Osteoblast (primary cell): ENCODE measurements at places on chromosomes 6 and 20. TPM values are rescaled to one million over a fixed set of nuclear protein-coding genes. Genes with fewer than 3 reads are reported as not detected.

DNA sequence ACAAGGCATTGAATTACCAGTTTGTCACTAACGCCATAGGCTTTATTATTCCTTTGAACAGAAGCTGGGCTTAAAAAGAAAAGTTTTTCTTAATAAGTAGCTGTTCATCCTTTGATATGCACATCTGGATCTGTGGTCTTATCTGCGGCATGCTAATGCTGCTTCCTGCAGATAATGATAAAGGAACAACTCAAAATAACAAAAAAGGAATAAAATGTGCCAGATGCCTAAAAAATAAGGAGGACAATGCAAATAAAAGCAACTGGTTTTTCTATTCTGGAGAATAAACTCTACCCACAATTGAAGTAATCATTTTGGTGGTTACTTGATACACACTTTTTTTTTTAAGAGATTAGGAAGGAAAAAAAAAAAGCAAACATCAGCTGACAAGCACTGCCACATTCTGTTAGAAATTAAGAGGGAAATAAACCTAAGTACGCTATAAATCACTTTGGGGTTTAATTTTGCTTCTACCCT lies 156.8 kb upstream of the SALL4 start:
- no peak overlapping the region for H3K4me3 ChIP-seq
- H3K27me3 ChIP-seq = no peaks in the 10 kb centered on the region
- no peak for DNase-seq

DNA sequence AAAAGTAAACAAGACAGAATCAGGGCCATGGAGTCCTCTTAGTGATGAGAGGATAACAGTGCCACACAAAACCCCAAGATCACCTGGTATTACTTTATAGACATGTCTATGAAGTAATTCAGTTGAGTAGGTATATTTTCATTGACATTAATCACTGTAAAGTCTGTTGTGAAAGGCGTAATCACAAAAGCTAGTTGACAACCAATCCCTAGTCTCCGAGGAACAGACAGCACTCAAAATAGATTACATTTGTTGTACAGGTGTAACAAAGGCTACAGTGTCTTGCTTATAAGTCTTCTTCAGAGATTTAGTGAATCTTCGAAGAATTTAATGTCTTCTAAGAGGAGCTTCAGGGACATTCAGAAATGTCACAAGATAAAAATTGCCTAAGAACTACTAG lies 120.1 kb downstream of the TMEM200A start:
- no peak for DNase-seq
- no peak overlapping the region for H3K4me3 ChIP-seq
- H3K4me1 ChIP-seq = peaks cover 14% of the 10 kb centered on the region
- no peaks in the 10 kb centered on the region for H3K36me3 ChIP-seq

GRCh38 chr6:34583861-34584604 lies 27.9 kb upstream of the SPDEF start:
- no peaks in the 10 kb centered on the region for H3K27me3 ChIP-seq

GRCh38 chr20:30484009-30484748 lies 773.3 kb upstream of the DEFB115 start:
- H3K4me3 ChIP-seq = no peak overlapping the region
- peak; percentile 29 for DNase-seq
- no peaks in the 10 kb centered on the region for H3K4me1 ChIP-seq

DNA sequence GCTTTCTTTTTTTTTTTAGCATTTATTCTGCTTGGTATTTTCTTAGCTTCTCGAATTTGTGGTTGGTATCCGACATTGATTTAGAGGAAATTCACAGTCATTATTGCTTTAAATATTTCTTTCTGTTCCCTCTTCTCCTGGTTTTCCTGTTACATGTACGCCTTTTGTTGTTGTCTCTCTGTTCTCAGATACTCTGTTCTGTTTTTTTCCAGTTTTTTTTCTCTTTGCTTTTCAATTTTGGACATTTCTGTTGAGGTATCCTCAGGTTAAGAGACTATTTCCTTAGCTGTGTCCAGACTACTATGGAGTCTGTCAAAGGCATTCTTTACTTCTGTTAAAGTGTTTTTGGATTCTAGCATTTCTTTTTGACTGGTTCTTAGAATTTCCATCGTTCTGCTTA lies 17.5 kb downstream of the STXBP5 start:
- no peak overlapping the region for H3K4me3 ChIP-seq
- peaks cover 2% of the 10 kb centered on the region for H3K4me1 ChIP-seq
- DNase-seq = no peak
- no peak overlapping the region for H3K27ac ChIP-seq

DNA sequence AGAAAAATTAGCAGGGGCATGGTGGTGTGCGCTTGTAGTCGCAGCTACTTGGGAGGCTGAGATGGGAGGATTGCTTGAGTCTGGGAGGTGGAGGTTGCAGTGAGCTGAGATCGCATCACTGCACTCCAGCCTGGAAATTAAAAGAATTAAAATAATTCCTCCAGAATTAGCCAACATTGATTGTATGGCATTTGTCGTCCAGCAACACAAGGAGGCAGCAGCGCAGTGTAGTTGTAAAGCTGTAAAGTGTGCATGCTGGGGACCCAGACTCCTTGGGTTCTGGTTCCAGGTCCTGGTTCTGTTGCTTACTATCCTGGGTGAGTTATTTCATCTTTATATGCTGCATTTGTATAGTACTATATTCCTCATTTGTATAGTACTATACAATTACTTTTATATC lies 41.4 kb downstream of the PEX7 start:
- H3K4me1 ChIP-seq = peaks cover 11% of the 10 kb centered on the region
- DNase-seq = no peak
- no peak overlapping the region for H3K4me3 ChIP-seq
- no peaks in the 10 kb centered on the region for H3K27me3 ChIP-seq

GRCh38 chr6:161080263-161080970 lies 88.8 kb downstream of the MAP3K4 start:
- peaks cover 41% of the 10 kb centered on the region for H3K36me3 ChIP-seq
- peak; percentile 43 for DNase-seq
- H3K4me1 ChIP-seq = peaks cover 7% of the 10 kb centered on the region
- H3K27me3 ChIP-seq = no peaks in the 10 kb centered on the region
- peak overlapping the region; percentile 72 for H3K27ac ChIP-seq
- H3K4me3 ChIP-seq = peak overlapping the region; percentile 6

DNA sequence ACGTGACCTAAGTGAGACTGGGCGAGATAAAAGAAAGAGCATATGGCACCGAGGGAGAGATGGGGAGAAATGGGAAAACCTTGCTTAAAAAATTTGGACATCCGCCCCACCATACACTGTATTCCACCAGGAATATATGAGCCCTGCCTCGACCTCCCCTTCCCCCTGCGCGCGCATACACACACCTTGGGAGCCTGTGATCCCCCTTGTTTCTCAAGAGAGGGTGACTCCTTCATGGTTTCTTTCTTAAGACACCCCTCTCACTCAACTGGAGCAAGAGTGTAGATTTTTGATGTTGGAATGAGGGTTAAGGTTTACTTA lies 480 bp downstream of the ABCF1 start:
- no peak for DNase-seq
- peak overlapping the region; percentile 99 for H3K4me3 ChIP-seq
- H3K27me3 ChIP-seq = no peaks in the 10 kb centered on the region

DNA sequence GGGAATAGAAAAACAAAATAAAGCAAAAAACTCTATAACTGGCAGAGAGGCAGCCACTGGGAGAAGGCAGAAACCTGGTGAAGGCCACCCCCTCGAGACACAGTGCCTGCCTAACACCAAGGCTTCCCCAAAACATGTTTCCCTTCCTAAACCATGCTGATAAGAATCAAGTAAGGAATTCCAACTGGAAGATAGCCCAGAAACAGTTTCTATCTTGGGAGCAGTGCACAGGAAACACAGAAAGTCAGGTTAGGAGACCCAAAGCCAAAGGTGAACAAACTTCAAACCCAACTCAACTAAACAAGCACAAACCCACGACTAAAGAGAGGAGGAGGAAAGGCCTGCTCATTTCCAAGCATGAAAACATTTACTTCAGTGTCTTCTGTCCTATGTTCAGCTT lies 433.7 kb upstream of the RGS17 start:
- H3K27me3 ChIP-seq = no peaks in the 10 kb centered on the region
- no peak overlapping the region for H3K27ac ChIP-seq
- no peak overlapping the region for H3K4me3 ChIP-seq

- no peak overlapping the region for H3K27ac ChIP-seq
- H3K27me3 ChIP-seq = peaks cover 1% of the 10 kb centered on the region
- H3K4me3 ChIP-seq = no peak overlapping the region
- H3K4me1 ChIP-seq = no peaks in the 10 kb centered on the region
- no peaks in the 10 kb centered on the region for H3K36me3 ChIP-seq
- no peak for DNase-seq
Observed at GRCh38 chr20:48603116-48603818, 224.5 kb downstream of the PREX1 start.

DNA sequence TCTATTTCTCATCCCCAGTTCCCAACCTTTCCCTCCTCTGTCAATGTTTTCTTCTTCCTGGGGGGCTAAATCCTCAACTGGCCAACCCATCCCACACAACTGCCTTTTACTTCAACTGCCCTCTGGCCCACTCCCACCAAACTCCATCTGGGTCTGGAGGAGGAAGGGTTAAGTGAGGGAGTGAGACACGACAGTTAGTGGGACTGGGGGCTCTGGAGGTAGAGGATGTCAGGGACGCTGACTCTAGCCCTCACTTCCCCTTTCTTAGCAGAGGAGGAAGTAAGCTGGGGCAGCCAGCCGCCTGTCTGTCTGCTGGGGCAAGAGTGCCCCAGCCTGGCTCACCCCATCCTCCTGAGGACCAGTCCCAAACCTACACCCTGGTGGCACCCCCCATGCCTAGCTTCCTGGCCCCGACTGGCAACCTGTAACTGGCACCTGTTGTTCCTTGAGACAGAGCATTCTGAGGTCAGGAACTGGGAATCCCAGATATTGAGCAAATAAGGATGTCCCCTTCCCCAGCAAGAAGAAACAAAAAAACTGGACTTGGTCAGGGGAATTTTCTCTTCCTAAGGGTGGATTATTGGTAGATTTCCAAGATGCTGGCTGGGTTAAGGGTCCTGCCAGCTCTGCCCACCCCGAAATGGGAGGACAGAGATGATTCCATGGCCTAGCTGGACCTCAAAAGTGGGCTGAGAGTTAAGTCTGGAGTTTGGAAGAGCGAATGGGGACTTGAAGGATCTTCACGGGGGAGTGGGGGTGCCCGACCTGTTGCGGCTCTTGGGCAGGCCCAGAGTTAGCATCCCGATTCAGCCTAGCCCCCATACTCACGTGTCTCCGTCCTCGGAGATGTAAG lies 971 bp downstream of the NFKBIE start:
- H3K4me3 ChIP-seq = peak overlapping the region; percentile 90
- peak; percentile 78 for DNase-seq
- H3K27ac ChIP-seq = peak overlapping the region; percentile 60
- peaks cover 15% of the 10 kb centered on the region for H3K4me1 ChIP-seq
- peaks cover 13% of the 10 kb centered on the region for H3K27me3 ChIP-seq

- DNase-seq = no peak
- no peaks in the 10 kb centered on the region for H3K4me1 ChIP-seq
- no peak overlapping the region for H3K4me3 ChIP-seq
- no peak overlapping the region for H3K27ac ChIP-seq
Observed at GRCh38 chr6:113402544-113402943, 454.6 kb upstream of the MARCKS start.

- no peaks in the 10 kb centered on the region for H3K27me3 ChIP-seq
- H3K4me3 ChIP-seq = no peak overlapping the region
- no peak for DNase-seq
- H3K27ac ChIP-seq = no peak overlapping the region
- no peaks in the 10 kb centered on the region for H3K36me3 ChIP-seq
- H3K4me1 ChIP-seq = no peaks in the 10 kb centered on the region
Observed at GRCh38 chr6:92568541-92568940, 850.8 kb downstream of the EPHA7 start.

- H3K27me3 ChIP-seq = no peaks in the 10 kb centered on the region
- DNase-seq = no peak
- no peak overlapping the region for H3K27ac ChIP-seq
- H3K4me3 ChIP-seq = no peak overlapping the region
- no peaks in the 10 kb centered on the region for H3K36me3 ChIP-seq
- no peaks in the 10 kb centered on the region for H3K4me1 ChIP-seq
Observed at GRCh38 chr20:23566199-23566932, 1.9 kb downstream of the CST9L start.

GRCh38 chr6:125913864-125914351 lies 42.7 kb upstream of the HINT3 start:
- peak; percentile 56 for DNase-seq
- peaks cover 28% of the 10 kb centered on the region for H3K4me1 ChIP-seq
- H3K36me3 ChIP-seq = peaks cover 8% of the 10 kb centered on the region
- H3K27ac ChIP-seq = peak overlapping the region; percentile 86
- no peak overlapping the region for H3K4me3 ChIP-seq
- no peaks in the 10 kb centered on the region for H3K27me3 ChIP-seq

GRCh38 chr20:38346247-38346651 lies at the start of gene LBP:
Gene LBP (plus strand): TSS chr20:38346482. CDS start chr20:38346517, 35 bp downstream.
- peaks cover 16% of the 10 kb centered on the region for H3K27me3 ChIP-seq
- H3K4me1 ChIP-seq = no peaks in the 10 kb centered on the region
- H3K4me3 ChIP-seq = no peak within 1 kb of the TSS
- H3K27ac ChIP-seq = no peak within 1 kb of the TSS
- no peaks in the 10 kb centered on the region for H3K36me3 ChIP-seq

DNA sequence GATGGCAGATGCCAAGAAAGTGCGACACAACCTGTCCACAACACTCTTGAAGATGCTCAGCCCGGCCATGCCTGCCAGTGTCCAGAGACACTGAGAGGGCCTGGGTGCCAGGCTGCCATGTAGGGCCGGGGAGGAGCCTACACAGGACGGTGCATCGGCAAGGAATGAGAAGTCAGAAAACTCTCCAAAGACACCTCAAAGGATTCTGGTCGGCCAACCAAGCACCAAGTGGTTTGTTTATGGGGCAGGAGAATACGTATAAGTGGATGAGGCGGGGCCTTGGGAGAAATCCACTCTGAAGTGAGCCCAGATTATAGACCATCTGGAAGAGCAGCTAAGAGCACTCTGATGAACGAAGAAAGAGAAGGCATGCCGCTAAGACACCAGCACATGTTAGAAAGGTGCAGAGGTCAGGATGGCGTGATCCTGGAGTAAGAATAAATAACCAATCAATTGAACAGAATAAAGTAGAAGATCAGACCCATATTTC lies 120.7 kb upstream of the FOXQ1 start:
- no peak overlapping the region for H3K27ac ChIP-seq
- DNase-seq = no peak

DNA sequence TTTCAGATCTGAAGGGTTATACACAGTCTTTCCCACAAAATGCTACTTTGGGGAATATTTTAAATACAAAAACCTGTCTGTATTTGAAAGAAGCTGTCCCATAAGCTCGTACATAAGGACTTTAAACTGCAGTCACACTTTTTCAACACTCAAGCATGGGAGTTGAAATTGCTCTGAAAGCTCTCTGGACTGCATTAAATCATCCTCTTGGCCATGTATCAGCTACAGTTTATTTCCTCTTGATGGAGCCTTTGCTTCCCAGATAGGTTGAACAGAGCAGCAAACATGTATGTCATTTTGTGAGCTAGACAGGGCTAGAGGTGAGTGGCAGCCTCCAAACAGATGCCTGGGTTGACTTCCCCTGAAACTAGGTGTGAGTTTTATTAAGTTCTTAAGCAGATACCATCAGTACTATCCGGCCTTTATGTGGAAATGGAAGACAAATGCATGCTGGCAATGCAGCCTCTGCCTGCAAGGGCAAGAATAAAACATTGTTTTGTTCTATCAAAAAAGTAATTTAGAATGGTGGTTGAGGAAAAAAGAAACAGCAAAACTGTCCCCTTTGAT lies 105.9 kb upstream of the ENPP5 start:
- no peaks in the 10 kb centered on the region for H3K4me1 ChIP-seq
- H3K27ac ChIP-seq = no peak overlapping the region
- no peak overlapping the region for H3K4me3 ChIP-seq
- H3K27me3 ChIP-seq = no peaks in the 10 kb centered on the region

The ADGRF4 gene
- total RNA-seq = under 0.01 TPM in 2 replicates

The C6orf15 gene
- total RNA-seq = not detected in 2 replicates

The SRSF3 gene
- total RNA-seq = 236 and 289 TPM in 2 replicates

The ADAM33 gene
- total RNA-seq = 3.5 and 11.2 TPM in 2 replicates

The SLA2 gene
- under 0.01 and 0.36 TPM in 2 replicates for total RNA-seq

The DUSP15 gene
- total RNA-seq = 1.2 and 1.4 TPM in 2 replicates

The MEP1A gene
- total RNA-seq = not detected in 2 replicates

The TRIM10 gene
- total RNA-seq = not detected in 2 replicates
